ENCODE measurements at places on chromosomes 3 and 15.

DNA sequence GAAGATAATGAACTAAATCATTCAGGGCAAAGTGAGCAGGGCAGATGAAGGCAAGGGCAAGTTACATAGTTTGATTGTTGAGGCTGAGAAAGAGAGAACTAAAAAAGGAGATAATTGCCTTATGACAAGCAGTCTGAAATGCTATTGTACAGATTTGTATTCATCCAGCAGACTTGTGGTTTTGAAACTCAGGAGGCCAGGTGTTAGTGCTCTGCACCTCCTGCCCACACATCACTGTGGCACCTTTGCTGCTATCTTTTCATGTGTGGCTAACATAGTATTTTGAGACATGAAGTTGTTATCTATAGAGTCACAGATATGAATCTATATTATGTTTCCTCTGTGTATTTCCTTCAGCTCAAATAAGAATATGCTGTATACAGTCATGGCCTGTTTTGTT lies 24.3 kb upstream of the SUCLG2 start:
- DNase-seq, result no peak

DNA sequence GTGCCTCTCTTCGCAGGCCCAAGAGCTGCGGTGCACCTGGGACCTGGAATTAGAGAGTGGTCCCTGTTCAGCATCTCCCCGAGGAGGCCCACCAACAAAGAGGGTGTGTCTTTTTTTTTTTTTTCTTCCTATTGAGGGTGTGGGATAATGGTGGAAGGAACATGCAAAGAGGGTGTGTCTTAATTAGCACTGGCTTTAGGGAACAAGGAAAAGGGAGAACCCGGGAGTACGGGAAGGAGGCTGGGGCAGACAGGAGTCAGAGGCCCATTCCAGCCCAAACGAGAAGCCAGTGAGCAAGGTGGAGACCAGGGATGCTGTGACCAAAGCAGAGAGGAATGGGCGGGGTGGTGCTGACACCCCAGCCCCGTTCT lies 429 bp upstream of the LOXL1 start:
- no peak for DNase-seq

GRCh38 chr15:45287390-45287956 lies 35.4 kb downstream of the SLC28A2 start:
- DNase-seq, result no peak

- no peak for DNase-seq
These were observed 10.1 kb downstream of the MCM2 start for GRCh38 chr3:127608362-127608718.

- DNase-seq, result no peak
These were observed 1.8 kb downstream of the TMEM115 start for GRCh38 chr3:50357481-50357880.

- no peak for DNase-seq
These were observed 18.1 kb upstream of the PTPN23 start for GRCh38 chr3:47362701-47363100.

GRCh38 chr3:98662699-98663098 lies 69.3 kb upstream of the CPOX start:
- no peak for DNase-seq

DNA sequence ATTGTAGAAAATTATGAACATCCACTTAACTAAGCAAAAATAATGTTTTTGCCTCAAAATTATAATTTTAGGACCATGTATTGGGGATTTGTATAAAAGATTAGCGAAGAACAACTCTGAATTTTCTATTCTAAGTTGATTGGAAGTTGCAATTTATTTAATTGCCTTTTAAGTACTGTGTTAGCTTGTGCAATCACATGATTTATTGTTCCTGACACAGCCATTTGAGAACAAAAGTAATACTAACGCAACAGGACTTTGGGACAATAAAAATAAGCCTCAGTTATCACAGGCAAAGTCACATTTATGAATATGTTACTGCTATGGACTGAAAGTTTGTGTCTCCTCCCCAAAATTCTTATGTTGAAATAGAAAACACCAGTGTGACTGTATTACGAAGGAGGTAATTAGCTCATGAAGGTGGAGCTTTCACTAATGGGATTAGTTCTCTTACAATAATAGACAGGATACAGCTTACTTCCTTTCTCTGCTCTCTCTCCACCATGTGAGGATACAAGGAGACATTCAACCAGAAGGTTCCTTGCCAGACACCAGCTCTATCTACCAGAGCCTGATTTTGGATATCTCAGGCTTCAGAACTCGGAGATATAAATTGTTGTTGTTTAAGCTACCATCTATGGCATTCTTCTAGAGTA lies 745.9 kb downstream of the ZBBX start:
- no peak for DNase-seq

DNA sequence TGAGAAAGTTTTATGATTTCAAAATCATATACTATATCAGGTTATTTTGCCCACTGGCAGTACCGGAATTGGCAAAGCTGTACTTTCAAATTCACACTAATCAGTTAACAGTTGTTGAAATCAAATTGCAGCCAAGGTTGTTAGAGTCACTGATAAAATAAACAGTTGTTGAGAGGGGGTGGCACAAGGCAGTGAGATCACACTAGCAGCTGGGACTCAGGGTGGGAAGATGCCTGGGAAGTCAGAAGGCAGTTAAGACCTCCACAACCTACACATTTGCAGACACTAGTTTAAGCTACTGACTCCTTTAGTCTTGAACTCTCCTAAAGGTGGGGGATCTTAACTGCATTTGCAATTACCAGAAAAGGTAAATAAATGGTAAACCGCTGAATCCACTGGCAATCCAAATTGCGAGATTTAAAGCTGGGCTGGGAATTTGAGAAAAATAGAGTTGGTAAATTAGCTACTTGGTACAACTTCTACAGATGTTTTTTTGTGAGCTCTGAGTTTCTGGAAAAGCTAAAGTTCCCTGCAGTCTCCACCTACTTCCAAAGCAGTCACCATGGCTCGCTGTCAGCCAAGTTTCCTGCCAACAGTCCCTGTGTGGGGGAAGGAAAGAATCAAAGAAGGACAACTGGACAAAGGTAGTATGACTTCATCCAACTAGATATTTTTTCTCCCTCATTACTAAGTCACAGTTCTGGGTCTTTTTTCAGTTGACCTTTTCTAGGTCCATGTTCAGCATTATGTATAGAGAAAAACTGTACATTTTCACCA lies 105.7 kb downstream of the ZNF385D start:
- DNase-seq, result no peak

GRCh38 chr3:12187448-12188327 lies 29.0 kb upstream of the TIMP4 start:
- DNase-seq, result no peak

DNA sequence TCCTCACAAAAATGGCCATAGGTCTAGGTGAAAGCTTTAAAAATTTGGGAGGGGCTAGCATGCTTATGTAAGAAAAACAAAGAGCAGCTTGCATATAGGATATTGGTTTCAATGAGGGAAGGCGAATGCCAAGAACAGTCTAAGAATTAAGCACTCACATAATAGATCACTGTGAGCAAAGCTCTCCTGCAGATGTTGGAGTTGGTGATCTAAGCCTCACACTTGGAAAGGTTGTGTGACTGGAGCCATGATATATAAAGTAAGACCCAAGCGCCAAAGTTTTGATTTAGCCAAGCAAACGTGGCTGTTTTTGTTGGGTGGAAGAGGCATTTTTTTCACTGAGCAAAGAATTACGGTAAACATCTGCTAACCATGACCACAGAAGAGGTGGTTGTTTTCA lies 237.5 kb downstream of the FOXP1 start:
- no peak for DNase-seq

DNA sequence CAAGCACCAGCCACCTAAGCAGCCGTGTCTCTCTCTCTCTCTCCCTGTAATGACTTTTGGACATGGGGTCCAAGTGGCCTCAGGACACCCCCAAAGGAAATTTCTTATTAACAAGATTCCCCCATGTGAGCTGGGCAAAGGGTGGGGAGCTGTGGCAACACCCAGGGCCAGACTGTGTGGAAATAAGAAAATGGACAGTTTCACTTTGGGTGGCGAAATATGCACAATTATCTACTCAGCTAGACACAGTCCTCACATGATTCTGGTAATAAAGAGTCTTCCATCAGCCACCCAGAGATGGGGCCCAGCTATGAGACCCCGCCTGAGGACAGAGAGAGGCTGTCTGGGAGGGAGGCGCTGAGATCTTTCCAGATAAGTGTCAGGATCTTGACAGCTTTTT lies 96.8 kb upstream of the TPM1 start:
- no peak for DNase-seq

GRCh38 chr3:194787072-194787471 lies 101.4 kb downstream of the FAM43A start:
- DNase-seq, result no peak

- DNase-seq, result peak; percentile 92
These were observed at the start of gene STARD5 for GRCh38 chr15:81323944-81324881. Gene STARD5, minus strand, starts transcription at chr15:81324141. Its CDS starts 42 bp downstream, at chr15:81324099.

- DNase-seq, result no peak
These were observed 31.7 kb upstream of the CMTM7 start for GRCh38 chr3:32359766-32360492.

- no peak for DNase-seq
These were observed 51.6 kb downstream of the RAB11A start for GRCh38 chr15:65920825-65921309.

GRCh38 chr3:101279765-101280385 lies 40.5 kb downstream of the IMPG2 start:
- no peak for DNase-seq
